ENCODE measurements at places on chromosomes 3 and 15.

DNA sequence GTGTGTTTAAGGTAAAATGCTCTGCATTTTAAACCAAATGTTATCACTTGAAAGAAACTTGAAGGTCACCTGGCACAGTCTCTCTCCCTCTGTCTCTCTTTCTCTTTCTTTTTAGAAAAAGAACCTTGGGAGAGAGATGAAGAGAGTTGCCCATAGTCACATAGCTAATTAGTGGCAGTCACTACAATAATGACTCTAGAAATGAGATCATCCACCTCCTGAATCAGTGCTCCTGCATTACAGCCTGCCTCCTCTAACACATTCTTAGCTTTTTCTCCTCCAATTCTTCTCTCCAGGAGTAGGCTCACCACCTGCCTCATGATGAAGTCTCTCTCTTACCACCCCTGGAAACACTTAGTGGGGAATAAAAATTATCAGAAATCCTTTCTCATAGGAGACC is 2.5 kb downstream of the MYH15 start:
- no peak for DNase-seq

GRCh38 chr3:5616873-5617272 is 429.4 kb downstream of the EDEM1 start:
- no peak for DNase-seq

DNA sequence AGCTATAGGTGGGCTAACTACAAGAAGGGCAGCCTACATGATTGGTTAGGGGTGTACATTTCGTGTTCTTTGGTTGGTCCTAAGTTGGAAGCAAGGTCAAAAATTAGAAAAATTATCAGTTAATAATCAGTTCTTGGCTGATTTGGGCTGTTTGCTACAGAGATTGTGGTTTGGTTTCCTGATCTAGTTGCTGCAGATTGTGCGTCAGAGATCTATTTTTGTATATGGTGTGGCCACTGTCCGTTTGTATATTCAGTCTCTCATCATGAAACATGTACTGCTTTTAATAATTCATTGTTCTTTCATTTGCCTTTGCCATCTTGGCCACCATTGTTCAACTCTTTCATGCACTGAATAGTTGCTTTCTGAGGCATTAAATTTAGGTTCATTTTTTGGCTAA is 80.9 kb downstream of the LRRC3B start:
- no peak for DNase-seq

DNA sequence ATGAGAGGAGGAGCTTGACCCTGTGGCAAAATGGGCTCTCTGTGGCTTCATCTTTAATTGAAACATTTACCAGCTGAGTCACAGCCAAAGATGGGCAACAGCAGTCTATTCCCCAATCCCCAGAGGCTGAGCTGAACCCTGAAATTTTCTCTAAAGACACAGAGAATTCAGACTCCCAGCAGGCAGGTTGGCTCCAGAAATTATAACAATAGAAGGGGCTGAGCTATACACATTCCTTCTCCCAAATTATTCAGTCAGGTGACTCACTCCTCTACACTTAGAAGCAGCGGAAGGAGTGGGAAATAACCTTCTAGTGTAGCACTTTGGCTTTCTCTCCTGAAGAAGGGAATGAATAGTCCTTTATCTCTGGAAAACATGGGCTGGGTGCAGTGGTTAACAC is 264.3 kb upstream of the ARHGEF26 start:
- no peak for DNase-seq
